ENCODE measurements at places on chromosomes 11 and 22.
A peak's percentile ranks its signal among the peaks of the same experiment; 100 is the strongest.

DNA sequence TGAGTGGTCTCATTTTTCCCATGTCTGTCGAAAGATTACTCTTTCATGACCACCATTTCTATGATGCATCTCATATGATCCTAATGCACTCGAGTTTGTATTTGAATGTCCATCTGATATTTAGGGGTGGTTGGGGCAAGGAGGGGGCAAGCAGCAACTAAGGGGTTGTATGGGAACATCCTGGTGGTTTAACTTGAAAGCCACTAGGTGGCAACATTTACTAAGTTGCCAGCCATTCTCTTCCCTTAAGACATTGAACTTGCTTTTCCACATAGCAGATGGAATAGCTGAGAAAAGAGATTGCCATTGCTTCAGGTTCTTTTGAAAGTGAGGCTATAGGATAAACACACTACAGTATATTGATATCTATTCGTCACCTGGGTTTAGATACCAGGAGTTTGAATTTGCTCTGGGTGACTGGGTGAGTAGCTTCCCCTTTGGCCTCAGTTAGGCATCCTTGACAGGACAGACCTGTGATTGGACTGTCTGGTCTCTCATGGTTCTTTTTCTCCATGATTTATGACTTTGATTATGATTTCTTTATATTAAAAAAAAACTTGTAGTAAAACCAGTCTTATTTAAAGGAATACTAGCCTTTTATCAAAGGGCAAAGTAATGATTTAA is 32.4 kb downstream of the NF2 start:
- no peak for DNase-seq

- DNase-seq = peak; percentile 70
Measured at GRCh38 chr11:128733440-128734102, 39.7 kb downstream of the FLI1 start.

GRCh38 chr22:44098021-44098739 is 74.1 kb downstream of the PARVB start:
- no peak for DNase-seq

- DNase-seq = no peak
Measured at GRCh38 chr11:43708776-43709175, 28.2 kb downstream of the HSD17B12 start.

DNA sequence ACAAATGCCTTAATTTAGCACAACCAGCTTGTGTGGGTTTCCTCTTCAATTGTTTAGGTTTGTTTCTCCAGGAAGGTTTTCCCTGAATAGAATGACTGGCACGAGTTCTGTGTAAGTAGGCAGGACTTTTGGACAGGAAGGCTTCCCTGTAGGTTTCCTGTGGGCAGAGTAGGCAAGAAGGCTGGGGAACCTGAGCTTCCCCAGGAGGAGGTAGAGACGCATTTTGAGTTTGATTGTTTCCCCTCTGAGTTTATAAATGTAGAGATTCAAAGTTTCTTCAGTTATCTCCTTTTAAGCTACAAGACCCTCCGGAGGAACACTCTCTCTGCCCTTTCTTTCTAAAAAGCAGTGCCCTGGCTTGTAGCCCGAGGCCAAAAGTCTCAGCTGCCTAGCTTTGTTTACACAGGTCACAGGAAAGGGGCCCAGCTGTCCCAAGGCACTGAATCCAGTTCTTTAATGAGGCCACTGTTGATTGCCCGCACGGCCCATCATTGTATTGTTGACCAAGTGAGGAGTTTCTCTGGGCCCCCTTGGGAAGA is 66.6 kb upstream of the RDX start:
- DNase-seq = no peak

- no peak for DNase-seq
Measured at GRCh38 chr22:43820651-43821305, 8.7 kb upstream of the EFCAB6 start.

DNA sequence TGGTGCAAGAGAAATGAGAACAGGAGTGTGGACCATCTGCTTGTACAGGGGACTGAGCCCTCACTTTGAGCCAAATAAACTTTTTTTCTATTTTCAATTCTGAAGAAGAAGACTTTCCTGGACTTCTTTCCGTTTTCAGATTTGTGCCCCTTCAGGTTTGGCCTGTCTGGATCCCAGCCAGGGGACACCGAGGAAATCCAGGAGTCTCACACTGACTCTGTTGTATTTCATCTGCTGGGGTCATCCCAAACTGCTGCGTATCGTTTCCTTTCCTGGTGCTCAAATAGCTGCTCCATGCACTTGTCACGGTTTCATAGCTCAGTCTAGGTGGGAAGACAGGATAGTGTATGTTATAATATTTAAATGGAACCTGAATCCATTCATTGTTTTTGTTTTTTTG is 51.7 kb downstream of the GGTLC2 start:
- DNase-seq = no peak

DNA sequence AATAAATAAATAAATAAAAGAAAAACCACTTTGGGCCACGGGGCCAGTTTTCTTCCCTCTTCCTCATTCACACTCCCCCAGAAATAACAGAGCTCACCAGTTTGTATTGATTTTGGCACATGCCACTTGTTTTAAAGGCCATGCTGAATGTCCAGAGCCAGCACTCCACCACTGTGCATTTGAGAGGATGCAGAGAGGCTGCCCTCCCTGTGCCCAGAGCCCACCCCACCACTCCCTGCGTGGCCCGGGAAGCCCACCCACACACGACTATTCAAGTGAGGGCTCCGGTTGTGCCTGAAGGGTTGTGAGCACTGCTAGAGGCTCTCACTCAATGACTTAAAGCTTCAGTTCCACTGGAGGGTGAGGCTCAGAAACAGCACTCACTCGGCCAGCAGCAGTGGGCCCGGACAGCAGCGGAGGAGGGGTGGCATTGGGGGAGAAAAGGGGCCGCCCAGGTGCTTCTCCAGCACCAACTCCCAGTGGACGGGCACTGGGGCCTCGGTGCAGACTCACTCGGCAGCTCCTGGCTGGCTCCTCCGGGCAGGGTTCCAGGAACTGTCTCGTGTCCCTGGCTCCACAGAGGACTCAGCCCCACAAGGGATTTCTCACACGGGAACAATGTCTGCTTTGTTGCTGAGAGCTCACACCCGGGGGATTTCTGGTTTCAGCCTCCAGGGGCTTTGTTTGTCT is 112.7 kb downstream of the SHANK2 start:
- DNase-seq = no peak

DNA sequence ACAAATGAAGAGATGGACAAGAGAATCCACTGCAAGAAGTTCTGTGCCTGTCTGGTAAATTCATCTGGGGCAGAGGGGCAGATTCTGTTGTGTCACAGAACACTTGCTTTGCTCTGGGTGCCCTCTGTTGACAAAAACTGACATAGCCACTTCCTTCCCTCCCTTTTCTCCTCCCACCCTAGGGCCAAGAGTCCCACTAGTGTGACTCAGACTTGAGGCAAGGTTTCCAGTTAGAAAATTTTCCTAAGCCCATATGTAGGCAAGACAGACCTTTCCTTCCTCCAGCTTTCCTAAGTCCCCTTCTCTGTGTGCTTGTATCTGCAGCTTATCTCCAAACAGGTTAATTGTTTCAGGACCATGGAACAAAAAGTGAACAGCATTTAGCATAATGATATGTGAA is 106.8 kb downstream of the RBFOX2 start:
- DNase-seq = peak; percentile 23

- no peak for DNase-seq
Measured at GRCh38 chr11:20529757-20530156, 69.7 kb upstream of the SLC6A5 start.

DNA sequence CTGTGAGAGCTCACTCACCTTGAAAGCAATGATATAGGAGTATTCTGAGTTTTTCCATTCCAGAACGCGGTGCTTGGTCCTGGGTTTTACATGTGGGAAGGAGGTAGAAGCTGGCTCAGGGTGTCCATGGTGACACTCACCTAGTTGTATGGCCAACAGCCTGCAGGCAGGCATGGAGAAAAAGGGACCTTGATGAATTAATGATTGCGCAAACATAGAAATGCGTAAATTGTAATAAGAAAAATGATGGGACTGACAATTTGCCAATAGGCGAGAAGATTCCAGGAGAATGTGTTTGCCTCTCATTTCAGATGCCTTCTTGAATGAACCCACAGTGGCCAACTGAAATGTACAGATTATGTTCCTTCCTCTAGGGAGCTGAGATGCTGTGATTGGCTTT is 53.4 kb upstream of the MYO18B start:
- DNase-seq = no peak

GRCh38 chr22:36280379-36280778 is 27.4 kb downstream of the APOL1 start:
- no peak for DNase-seq

DNA sequence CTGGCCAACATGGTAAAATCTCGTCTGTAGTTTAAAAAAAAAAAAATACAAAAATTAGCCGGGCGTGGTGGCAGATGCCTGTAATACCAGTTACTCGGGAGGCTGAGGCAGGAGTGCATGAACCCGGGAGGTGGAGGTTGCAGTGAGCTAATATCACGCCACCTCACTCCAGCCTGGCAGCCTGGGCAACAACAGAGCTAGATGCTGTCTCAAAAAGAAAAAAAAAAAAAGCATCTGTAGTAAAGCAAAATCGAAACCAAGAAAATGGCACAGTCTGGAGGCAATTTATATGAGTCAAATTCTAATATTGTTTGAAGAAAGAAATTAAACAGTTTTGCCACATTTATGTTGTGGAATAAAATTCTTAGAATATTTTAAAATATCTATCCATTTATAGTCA is 365.0 kb upstream of the CHORDC1 start:
- DNase-seq = no peak

- no peak for DNase-seq
Measured at GRCh38 chr22:20532256-20532993, 25.0 kb downstream of the MED15 start.

GRCh38 chr11:31798554-31799434 is 12.3 kb downstream of the PAX6 start:
- DNase-seq = no peak

- DNase-seq = no peak
Measured at GRCh38 chr11:114802878-114803277, 124.6 kb downstream of the NXPE2 start.

DNA sequence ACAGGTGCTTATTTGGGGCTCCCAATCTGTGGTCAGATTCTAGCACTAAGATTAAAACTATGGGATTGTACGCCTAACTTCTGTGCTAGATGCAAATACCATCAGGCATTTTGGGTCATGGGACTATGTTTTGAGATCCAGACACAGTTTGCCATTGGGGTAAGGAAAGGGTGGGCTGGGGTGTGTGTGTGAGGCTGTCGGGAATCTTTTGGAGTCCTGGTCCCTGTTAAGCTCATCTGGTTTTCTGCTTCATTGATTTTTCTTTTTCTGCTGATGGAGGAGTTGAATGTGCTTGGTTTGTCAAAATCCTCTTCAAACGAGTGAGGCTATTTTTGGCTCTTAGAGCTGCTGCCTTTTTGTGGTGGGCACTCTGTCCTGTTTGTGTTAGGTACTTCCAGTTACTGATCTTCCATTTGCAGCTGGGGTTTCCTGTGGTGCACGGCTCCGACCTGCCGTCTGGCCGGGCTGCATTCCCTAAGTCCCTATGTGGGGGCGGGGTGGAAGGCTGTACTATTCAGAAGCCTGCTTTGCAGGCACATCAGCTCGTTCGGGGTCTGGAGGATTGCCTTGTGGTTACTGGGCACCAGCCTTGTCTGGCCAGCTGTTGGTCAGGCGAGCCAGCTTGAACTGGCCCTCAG is 2.9 kb downstream of the BCR start:
- DNase-seq = no peak

DNA sequence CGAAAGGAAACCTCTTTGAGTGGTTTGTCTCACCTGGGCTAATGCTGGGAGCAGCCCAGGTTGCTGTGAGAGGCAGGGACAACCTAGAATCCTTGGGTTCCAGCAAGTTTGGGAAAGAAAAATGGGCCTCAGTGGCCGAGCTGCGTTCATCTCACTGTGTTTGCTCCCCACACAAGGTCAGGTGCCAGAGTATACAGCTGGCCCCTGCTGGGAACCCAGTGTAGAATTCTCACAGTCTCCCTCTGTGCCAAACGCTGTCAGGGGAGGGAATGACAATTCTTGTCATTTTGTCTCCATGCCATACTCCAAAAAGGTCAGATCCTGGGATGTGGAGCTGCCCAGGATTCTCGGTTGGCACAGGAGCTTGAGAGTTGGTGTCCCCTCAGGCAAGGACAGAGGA is 4.3 kb downstream of the DGKZ start:
- DNase-seq = no peak

DNA sequence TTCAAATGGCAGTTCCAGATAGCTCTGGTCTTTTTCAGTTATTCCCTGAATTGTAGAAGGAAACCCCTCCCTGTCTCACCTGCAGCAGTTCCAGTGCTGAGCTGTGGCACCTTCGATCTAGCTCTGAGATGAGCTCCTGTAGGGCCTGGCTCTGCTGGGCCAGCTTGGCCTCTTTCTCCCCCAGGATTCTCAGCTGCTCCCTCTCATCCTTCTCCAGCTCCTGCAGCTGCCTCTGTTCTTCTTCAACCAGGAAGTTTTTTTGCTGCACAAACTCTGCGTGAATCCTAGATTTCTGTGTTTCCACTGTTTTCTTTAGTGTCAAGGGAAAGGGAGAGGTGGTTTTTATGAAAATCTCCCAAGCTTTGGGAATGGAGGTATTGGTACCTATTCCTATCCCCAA is 5.3 kb downstream of the TRIM21 start:
- DNase-seq = no peak

DNA sequence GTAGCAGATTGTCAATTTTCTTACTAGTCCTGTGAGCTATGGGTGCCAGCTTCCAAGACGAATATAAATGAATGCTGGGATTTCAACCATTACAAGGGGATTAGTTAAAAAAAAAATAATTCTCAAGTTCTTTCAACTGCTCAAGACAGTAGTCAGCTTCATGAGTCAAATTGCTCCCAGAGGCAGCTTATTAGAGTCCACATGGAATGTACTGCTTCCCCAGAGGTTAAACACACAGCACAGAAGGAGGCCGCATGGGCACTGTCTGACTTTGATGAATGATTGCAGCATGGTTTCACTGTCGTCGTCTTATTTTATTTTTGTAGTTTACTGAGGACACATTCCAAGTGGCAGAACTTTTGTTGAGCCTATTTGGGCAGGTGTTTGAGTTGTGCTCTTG is 563.2 kb downstream of the TMEM135 start:
- no peak for DNase-seq

DNA sequence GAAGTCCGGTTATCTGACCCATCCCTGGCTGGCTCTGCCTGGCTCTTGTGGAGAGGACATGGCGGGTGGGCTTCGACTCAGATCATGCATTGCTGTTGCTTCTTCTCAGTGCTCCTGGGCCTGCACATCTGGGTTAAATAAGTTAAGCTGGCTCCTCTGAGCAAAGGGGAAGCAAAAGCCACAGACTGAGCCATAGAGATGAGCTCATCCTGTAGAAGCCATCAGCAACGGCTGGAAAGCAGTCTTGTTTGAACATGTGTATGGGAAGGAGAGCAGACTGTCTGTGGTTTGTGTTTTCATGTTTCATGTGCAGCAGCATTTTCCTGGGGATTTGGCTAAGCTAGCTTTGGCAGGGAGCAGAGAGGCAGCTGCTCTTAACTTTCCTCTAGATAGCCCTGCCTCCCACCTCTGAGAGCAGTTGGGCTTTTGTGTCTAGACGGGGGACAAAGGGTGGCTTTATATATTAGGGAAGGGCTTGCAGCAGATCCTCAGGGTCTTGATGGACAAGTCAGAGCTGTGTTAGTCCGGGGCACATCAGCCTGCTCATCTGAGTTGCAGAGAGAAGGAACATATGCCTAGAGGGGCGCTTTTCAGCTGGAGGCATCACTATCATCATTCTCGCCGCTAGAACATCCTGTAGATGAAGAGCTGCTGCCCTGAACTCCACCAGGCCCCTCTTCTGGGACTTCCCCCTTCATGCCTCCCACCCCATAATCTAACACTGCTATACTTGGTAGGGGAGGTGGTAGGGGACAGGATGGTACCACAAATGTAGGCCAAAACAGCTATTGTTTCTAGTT is 14.9 kb downstream of the DCPS start:
- DNase-seq = no peak
